ENCODE measurements at places on chromosomes 12 and 14.

GRCh38 chr14:93263416-93263815 is 56.4 kb downstream of the UBR7 start:
- no peak for DNase-seq

DNA sequence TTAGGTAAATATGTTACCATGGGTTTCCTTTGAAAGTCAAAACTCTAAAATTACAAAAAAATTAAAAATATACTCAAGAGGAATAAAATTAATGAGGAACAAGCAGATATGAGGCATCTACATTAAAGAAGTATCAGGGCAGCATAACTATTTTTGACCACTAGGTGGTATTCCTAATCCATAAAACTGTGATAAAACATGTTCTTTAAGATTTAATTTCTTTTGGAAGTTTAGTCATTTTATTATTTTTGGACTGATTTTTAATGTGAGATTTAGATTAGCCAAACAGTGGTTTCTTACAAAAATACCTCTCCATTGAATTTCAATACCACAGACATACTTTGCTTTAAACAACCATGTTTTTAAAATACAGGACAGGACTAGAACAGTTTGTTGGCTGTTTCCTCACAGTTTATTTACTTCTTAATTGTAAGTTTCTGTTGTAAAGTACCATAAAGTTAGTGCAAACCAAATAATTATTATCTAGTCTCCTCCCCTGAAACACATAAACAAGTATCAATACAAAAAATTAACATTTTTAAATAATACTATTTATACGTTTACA is 49.8 kb downstream of the NTS start:
- DNase-seq = no peak

DNA sequence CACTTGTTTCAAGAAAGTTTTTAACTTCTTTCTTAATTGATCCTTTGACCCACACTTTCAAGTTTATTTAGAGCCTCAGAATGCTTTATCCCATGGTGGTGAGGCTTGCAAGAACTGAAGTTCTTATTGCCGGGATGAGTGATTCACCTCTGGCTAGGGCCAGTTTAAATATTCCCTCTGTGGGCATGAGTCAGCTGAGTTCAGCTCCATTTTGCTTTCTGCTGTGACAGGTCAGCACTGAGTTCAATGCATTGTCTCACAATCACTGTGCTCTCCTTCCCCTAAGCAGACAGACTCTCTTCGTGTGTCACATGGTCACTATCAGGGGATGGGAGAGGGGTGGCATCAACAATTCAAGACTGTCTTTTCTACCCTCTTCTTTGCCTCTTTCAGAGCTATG is 514.6 kb upstream of the FBXO33 start:
- DNase-seq = no peak

DNA sequence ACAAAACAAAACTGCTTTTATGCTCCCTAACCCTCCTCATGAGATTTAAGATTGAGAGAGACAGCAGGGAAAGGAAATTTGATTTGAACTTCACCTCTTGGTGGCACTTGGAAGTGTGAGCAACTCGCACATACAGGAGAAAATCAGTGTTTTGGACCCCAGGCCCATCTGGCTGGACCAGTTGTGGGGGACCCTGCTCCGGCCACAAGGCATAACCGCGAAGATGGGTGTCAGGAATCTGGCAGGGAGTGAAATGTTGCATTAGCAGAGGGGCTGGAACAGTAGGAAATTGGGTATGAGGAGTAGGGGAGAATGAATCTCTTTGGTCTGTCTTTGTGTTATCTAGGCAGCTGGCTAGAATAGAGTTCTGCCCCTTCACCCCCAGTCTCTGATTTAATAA is 1.2 kb downstream of the CIROP start:
- DNase-seq = no peak

DNA sequence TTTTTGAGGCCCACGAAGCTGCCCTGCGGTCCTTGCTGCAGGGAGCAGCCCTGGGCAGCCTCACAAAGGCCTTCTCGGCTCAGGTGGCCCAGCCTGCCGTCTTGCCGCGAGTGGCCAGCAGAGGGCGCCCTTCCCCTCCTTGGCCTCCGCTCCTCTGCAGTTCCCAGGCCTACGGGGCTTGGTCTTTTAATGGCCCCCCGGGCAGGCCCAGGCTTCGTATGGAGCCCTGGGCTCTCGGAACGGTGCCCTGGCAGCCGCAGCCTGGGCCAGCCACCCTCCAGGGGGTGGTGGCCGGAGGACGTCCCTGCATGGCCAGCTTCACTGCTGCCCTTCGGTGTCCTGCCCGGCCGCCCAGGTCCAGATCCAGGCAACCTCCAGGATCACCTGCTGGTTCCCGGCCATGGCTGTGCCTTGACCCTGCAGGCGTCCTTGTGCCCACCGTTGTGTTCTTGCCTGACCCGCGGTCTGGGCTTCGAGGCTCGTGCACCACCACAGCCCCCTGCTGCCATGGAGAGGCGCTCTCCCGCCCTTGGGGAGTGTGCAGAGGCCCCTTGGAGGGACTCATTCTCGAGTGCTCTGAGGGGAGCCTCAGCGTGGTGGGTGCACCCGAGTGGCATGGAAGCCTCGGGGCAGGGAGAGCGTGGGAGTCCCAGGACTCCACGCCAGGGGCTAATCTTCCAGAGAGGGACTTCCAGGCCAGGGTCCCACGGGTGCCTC is 9.4 kb downstream of the ASPG start:
- DNase-seq = peak; percentile 49

GRCh38 chr14:95199298-95199983 is 42.1 kb upstream of the DICER1 start:
- DNase-seq = no peak

GRCh38 chr12:122820838-122821271 is 14.4 kb upstream of the HIP1R start:
- no peak for DNase-seq

DNA sequence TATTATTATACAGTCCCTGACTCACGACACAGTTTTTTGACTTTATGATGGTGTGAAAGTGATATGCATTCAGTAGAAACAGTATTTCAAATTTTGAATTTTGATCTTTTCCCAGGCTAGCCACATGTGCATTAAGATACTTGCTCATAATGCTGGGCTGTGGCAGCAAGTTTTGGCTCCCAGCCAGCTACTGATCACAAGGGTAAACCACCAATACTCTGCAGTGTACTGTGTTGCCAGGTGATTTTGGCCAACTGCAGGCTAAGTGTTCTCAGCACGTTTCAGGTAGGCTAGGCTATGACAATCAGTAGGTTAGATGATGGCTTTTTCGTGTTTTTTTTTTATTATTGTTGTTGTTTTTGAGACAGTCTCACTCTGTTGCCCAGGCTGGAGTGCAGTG is 69.4 kb upstream of the ACTN1 start:
- no peak for DNase-seq

- peak; percentile 45 for DNase-seq
Measured at GRCh38 chr12:51323317-51323960, 535 bp downstream of the BIN2 start.

GRCh38 chr12:53560912-53561589 is 53.8 kb upstream of the NPFF start:
- no peak for DNase-seq
